ENCODE measurements at places on chromosomes 7 and 10.
A peak's percentile ranks its signal among the peaks of the same experiment; 100 is the strongest.

- DNase-seq, result no peak
These were observed 42.3 kb downstream of the RELN start for GRCh38 chr7:103947026-103947655.

DNA sequence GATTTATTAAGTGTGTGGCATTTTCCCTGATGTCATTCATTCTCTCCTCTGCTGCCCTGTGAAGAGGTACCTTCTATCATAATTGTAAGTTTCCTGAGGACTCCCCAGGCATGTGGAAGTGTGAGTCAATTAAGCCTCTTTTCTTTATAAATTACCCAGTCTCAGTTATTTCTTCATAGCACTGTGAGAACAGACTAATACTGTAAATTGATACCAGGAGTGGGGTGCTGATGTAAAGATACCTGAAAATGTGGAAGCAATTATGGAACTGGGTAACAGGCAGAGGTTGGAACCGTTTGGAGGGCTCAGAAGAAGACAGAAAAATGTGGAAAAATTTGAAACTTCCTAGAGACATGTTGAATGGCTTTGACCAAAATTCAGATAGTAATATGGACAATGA lies 711.8 kb upstream of the GRM3 start:
- no peak for DNase-seq

- no peak for DNase-seq
These were observed 5.5 kb downstream of the RBM20 start for GRCh38 chr10:110649347-110650264.

DNA sequence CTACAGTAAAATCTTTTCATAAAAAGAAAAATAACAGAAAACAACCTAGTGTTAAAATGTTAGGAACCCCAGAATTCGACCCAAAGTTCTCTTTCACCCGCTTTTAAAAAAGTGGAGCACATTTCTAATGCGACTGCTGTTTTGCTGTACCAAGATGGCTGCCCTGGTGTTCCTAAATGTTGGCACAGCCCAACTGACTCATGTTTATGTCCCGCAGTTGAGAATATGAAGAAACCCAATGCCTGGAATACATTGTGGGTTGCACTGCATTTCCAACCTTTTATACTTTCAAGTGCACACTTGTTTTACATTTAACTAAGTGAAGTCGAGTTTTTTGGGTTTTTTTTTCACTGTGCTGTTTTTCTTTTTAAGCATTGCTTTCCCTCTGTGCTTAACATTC lies 944 bp downstream of the STEAP1B start:
- no peak for DNase-seq

- peak; percentile 16 for DNase-seq
These were observed 65.6 kb downstream of the TWIST1 start for GRCh38 chr7:19051767-19052375.

DNA sequence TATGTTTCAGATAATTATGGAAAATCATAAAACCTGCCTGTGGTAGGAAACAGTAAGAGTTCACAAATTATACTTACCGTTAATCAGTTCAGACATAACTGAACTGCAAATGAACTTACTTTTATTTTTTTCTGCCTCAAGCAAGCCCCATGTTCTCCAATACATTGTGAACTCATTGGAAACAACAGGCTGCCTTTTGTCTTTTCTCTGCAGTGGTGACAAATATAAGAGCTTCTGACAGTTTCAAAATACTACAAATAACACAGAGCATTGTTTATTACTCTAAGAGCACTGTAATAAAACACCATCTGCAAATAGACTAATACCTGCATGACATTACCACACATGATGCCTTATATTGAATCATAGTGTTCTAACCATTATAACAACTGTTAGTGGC lies 94.0 kb upstream of the CDCA7L start:
- no peak for DNase-seq

- DNase-seq, result no peak
These were observed 25.9 kb downstream of the HTRA1 start for GRCh38 chr10:122487174-122487765.

- DNase-seq, result no peak
These were observed 9.1 kb downstream of the TMEM270 start for GRCh38 chr7:73870041-73870492.

DNA sequence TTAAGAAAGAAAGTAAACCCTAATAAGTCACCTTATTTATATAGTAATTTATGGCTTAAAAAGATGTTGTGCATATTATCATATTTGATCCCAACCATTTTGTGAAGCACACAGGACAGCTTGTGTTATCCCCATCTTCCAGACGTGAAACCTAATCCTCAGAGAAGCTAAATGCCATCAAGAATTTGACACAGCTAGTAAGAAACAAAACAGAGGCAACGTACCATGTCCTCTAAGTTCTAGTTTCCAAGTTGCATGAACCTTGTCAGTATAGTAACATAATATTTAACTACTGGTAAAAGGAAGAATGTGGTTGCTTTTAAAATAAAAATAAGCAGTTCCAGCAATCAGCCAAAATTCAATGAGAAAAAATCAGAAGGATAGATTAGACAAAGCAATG lies 41.5 kb downstream of the PTN start:
- DNase-seq, result no peak

GRCh38 chr7:26553128-26553527 lies 261.5 kb downstream of the SNX10 start:
- no peak for DNase-seq

DNA sequence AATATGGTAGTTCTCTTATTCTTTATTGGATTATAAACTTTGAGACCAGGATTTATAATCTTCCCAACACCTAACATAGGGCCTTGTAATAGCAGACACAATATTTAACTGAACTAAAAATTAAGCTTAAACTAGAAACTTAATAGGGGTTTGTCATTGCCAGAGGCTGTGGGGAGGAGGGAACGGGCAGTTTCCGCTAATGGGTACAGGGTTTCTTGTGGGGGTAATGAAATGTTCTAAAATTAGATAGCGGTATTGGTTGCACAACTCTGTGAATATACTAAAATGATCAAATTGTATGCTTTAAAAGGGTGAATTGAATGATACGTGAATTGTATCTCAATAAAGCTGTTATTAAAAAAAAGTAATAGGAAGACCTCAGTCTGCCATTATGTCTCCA lies 45.4 kb downstream of the NT5C2 start:
- no peak for DNase-seq

GRCh38 chr10:98128802-98129201 lies 5.7 kb upstream of the R3HCC1L start:
- DNase-seq, result no peak

DNA sequence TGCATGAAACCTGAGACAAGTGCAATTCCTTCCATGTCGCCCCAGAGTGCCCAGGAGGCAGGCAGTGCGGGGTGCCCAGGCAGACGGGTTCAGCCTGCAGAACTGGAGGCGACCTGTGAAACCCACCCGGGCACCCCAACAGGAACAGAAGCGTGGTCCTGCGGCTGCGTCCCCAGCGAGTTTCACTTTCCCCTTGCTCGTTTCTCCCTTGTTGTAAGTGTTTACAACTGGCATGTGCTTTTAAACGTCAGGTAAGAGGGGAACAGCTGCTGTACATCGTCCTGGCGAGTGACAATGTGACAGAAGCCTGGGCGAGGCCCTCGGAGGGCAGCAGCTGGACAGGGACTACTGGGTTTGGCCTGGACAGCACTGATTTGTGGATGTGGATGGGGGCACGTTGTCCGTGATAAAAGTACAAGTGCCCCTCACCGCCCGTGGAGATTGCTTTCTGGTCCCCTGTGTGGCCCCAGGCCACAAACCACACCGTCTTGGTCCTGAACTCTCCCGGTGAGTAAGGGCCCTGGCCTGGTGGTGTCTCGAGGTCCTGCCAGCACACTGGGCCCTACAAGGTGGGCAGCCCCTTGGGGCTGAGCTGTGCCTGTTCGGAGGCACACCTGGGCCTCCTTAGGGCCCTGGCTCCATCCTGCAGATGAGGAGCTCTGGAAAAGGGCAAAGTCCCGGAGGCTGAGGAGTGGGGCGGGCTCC lies 4.0 kb downstream of the VENTX start:
- DNase-seq, result no peak

GRCh38 chr7:106095634-106096033 lies 16.5 kb downstream of the SYPL1 start:
- DNase-seq, result no peak

DNA sequence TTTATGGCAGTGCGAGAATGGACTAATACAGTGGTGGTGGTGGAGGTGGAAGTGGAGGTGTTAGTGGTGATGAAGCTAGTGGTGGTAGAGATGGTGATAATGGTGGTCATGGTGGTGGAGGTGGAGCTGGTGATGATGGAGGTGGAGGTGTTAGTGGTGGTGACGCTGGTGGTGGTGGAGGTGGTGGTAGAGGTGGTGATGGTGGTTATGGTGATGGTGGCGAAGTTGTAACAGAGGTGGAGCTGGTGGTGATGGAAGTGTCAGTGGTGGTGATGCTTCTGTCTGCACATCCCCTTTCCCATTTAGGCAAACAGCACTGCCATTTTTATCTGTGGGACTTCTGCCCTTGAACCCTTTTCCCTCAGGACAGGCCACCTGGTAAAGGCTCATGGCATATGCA lies 7.4 kb upstream of the PTPRN2 start:
- DNase-seq, result no peak

DNA sequence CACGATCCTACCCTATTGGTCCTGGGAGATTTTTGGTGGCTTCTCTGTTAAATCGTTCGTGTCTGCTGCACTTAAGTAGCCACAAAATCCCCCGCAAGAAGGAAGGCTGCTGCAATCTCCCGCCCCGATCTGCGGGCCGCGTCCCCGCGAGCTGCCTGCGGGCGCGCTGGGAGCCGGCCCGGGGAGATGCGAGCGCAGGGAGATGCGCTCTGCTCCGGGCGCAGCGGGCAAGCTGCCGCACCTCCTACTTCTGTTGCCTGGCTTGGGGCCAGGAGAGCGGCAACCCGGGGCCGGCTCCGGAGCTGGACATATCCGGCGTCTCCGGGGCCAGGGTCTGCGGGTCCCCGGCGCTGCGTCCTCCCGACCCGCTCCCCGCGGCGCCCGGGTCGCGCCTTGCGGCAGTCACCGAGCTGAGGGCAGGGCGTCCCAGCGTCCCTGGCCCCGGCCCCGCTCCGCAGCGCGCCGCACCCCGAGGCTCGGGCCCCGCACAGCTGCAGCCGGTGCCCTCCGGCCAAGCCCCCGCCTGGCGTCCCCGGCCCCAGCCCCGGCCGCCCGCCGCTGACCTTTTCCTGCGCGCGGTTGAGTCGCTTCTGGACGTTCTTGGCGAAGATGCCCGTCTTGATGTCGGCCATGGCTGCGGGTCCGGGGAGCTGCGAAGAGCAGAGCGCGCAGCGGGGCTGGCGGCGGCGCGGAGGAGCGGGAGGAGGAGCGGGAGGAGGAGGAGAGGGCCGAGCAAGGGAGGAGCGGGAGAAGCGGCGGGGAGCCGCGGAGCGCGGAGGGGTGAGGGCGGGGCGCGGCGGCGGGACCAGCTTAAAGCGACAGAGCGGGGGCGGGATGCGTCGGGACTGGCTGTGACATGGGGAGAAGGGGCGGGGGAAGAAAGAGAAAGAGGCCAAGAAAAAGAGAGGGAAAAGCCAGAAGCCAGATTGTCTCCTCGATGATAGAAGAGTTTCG lies at the start of gene AMPH:
TSS of gene AMPH (minus strand) at position 654 of the 954 bp plus-strand sequence. CDS start at position 632, 22 bp downstream.
- peak; percentile 15 for DNase-seq

DNA sequence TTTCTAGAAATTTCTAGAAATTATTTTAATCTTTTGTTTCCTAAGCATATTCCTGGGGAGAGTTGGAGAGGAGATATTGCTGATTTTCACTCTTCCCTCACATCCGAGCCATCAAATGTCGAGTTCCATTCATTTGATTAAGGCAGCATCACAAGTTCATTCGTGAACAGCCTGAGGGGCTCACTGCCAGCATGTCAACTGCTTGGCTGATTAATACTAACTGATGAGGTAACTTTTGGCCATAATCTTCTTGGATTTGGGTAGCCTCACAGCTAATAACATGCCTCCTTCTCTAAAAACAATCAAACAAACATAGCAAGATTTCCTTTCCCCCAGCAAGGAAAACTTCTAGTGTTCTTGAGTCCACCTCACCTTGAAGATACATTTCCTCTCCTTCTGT lies 87.1 kb upstream of the AFAP1L2 start:
- no peak for DNase-seq

GRCh38 chr7:44145479-44145968 lies 4.4 kb upstream of the MYL7 start:
- peak; percentile 72 for DNase-seq

DNA sequence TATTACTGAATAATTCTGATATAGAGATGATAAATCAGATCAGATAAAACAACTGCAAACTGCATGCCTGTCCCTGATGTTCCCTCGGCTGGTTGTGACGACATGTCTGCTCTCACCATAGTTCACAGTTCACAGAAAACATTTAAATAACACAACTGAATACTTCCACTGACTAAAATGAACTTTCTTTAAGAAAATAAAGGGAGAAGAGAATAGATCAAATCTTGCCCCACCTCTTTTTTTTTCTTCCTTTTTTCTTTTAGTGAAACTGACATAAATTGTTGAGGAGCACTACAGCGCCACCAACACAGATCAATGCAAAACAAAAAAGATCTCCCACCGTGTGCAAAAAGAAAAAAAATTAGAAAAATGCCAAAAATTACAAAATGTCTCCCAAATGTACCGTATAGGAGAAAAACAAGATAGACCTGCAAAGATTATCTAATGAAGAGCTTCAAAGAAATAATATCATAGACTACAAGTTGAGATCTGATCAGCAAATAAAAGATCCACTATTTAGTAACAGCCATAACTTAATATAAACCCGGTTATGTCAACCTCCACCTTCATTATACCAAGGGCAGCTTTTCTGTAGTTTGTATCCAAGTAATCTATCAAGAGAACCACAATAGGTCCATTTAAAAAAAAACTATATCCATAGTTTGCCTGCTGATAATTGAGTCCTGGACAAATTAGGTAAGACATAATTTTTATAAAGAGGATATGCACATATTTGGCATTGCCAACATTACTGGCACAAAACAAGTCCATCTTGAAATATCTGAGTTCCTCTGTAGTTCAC lies 30.7 kb upstream of the EPC1 start:
- peak; percentile 27 for DNase-seq

DNA sequence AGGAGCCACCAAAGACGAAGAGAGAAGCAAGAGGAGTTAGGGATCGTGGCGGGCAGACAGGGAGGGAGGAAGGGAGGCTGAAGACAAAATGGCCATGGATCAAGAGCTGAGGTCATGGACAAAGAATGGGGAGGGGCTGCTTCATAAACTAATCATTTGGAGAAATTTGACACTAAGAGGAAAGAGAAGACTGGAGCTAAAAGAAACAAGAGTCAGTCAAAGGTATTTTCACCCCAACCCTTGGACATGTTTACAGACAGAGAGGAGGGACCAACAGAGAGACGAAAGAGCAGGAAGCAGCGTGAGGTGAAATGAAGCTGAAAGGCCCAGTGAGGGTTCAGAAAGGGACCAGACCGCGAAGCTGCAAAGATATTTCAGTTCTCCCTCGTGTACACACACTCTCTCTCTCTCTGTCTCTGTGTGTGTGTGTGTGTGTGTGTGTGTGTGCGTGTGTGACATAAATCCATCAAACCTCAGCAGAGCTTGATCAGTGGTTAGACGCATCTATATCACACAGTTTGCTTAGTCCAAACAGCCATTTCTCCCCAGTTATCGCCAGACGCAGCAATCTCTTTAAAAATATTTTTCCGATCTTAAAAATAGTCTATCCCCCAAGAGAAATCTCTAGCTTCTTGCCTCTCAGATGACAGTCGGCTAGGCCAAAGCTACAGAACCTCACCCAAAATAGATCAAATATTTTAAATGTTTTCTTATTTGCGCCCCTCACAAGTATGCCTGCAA lies 12.5 kb upstream of the CALD1 start:
- DNase-seq, result no peak

Measured in activated naive CD4-positive, alpha-beta T cell treated with anti-CD3 and anti-CD28 coated beads, Interleukin-2, amount 50 U/mL, for 16 hours (primary cell).